Daoy (cell line): ENCODE measurements at places on chromosomes 5 and 9. TPM values are rescaled to one million over a fixed set of nuclear protein-coding genes. Genes with fewer than 3 reads are reported as not detected.

- DNase-seq = no peak
Measured at GRCh38 chr5:113106821-113107220, 130.2 kb downstream of the DCP2 start.

The GHR gene
- total RNA-seq = not detected in 2 replicates

- no peak for DNase-seq
Measured at GRCh38 chr9:13165956-13166355, 113.5 kb downstream of the MPDZ start.

DNA sequence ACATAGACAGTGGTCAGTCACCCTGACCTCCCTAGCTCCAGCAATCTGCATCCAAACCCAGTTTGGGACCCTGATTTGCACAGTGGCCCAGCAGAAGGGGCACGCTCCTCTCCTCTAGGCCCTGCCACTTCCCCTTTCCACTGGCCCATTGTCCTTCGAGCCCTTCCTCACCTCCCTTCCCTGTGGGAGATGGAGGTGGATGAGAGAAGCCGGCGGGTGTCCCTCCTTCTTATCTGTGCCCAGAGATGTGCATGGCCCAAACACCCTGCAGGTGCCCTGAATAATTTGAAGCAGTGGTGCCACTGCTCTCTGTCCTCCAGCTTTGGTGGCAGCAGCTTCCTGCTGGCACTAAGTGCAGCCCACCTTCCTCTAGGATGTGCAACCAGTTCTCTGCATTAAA lies 140.0 kb downstream of the BARX1 start:
- DNase-seq = no peak

GRCh38 chr9:90070931-90071660 lies 466.3 kb downstream of the GADD45G start:
- DNase-seq = no peak

DNA sequence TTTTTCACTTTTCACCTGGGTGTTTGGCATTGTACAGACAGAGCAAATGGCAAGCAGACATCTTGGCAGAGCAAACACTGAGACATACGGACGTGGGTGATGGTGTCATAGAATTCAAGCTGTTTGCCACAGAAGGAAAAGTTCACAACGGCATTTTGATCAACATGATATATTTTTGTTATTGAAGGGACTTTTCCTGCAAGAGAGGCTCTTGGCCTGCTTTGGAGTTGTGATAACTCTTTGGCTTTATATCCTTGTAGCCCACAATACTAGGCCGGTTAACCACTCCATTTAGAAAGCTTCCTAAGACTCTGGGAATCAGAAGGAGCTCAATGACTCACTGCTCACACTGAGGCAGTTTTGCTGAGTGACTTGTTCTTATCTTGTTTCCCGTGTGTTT lies 1038.3 kb downstream of the TLE1 start:
- peak; percentile 2 for DNase-seq

GRCh38 chr5:12777342-12777741 lies 873.1 kb upstream of the CTNND2 start:
- peak; percentile 13 for DNase-seq

The NUDCD2 gene
- total RNA-seq = 11.4 and 14.0 TPM in 2 replicates

DNA sequence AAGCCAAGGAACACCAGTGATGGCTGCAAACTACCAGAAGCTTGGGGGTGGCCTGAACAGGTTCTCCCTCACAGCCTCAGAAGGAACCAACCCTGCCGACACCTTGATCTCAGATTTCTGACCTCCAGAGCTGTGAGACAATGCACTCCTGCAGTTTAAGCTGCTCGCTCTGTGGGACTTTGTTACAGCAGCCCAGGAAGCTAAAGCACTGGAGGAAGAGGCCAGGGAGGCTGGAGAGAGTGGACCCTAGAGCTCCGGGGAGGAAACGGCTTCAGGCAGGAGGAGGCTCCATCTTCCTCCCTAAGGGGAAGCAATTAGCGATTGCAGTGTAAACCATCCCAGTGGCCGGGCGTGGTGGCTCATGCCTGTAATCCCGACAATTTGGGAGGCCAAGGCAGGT lies 25.1 kb downstream of the BARX1 start:
- DNase-seq = no peak

The KIF24 gene
- 5.8 and 6.3 TPM in 2 replicates for total RNA-seq

The CCL21 gene
- not detected in 2 replicates for total RNA-seq

- no peak for DNase-seq
Measured at GRCh38 chr9:134751622-134752021, 110.0 kb downstream of the COL5A1 start.
